NCI-H2107 (cell line): ENCODE measurements at places on chromosomes 2 and 18.
A peak's percentile ranks its signal among the peaks of the same experiment; 100 is the strongest.

GRCh38 chr2:164369366-164369765 lies 251.9 kb downstream of the GRB14 start:
- no peak for DNase-seq

DNA sequence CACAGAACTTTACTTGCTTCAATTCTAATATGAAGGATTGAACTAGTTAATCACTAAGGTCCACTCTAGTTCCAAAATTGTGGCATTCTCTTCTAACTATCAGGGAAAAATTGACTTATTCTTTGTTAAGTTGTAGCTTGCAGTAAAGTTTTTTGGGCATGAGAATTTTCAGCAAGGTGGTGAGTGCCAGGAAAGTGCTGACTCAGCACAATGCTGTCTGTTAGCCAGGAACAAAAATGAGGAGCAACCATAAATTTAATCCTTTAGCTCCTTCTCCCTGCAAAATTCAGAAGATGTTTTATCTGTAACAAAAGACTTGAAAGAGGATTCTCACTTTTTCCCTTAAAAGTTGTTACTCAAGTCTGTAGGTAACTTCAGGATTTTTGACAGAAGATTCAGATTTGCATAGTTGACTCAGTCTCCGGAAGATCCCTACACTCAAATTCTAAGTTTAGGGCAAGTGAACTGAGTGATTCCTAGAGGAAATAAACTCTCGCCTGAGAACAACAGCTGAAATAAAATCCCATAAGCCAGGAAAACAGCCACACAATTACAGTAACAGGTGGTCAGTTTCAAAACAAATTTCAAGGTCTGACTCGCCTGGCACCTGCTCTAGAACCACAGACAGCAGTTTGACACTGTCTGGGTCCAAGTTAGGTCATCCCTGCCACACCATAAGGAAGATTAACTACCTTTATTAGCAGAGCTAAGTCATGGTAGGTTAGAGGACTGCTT lies 20.2 kb upstream of the DARS1 start:
- DNase-seq: no peak

GRCh38 chr2:28227498-28227897 lies 165.2 kb upstream of the FOSL2 start:
- DNase-seq: no peak

- no peak for DNase-seq
Observed at GRCh38 chr2:171319164-171319810, 114.5 kb downstream of the METTL8 start.

DNA sequence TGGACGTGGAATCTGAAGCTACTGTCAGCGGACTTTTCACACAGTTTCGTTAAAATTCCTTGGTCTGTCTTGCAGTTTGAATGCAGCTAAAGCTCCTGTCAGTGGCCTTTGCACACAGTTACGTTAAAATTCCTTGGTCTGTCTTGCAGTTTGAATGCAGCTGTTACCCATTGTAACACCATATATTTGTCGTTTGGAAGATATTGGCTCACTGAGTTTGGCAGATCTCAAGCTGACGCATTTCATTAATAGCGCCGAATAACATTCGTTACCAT lies 1.0 kb downstream of the LIMS1 start:
- no peak for DNase-seq

GRCh38 chr2:114805195-114805594 lies 362.8 kb downstream of the DPP10 start:
- DNase-seq: no peak

DNA sequence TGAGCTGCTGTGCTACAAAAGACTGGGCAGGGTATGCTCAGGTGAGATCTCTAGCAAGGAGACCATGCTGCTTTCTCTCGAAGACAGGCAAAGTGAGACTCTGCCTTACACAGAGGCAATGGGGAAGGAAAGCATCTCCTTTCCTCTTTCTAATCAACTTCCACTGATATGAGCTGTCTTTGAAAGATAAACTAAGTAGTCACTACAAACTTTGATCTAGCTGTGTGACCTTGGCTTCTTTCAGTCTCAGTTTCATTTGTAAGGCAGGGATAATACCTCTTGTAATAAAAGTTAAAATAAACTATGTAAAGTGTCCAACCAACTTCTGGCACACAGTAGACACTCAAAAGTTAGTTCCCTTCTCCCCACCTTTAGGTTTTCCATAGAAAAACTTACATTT lies 7.5 kb downstream of the CCDC93 start:
- no peak for DNase-seq

DNA sequence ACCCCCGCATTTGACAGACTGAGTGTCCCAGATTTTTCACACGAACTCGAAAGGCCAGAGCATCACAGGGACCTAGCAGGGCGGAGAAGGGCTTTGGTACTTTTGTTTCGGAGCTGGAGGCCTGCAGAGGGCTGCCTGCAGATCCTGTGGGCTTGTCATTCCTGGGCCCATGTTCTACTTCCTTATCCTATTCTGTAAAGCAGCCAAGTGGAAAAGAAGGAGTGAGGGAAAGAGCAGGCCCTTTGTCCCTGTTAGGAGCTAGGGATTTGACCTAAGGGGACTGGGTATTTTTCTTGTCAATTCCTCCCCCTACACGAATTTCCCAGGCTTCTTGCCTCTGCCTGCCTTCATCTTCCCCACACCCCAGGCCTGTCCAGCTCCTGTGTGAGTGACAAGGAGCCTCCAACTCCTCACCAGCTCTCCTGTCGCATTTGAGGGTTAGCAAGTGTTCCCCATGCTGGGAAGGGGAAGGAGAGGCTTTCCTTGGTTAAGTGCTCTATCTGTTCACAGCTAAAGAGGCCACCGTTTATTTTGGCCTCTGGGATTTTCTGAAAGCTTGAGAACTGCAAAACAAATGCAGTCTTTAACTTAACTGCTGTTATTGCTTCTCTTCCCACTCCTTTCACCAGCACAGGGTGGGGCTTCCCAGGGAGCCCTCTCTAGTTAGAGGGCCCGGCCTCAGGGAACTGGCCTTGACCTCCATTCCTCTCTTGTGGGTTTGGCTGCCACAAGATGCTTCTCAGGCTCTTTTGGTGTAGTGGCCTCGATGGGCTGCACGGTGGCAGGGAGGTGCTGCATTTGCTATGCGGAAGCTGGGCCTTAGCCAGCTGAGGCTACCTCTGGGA lies 61.2 kb downstream of the SGPP2 start:
- no peak for DNase-seq

DNA sequence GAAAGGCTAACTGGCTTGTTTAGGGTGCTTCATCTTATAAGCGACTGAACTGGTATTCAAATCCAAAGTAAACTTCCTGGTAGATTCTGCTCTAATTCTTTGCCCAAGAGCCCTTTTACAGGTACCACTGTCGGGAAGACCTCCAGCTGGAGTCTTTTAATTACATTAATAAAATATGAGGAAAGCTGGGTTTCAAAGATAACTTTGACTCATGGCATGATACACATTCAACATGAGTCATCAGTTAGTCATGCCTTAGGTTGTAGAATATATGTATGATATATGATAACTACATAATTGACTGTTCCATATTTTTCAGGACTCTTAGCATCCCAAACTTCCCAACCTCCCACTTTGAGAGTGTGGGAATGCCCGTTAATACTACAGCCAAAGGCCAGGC lies 32.3 kb downstream of the ZCCHC2 start:
- no peak for DNase-seq

DNA sequence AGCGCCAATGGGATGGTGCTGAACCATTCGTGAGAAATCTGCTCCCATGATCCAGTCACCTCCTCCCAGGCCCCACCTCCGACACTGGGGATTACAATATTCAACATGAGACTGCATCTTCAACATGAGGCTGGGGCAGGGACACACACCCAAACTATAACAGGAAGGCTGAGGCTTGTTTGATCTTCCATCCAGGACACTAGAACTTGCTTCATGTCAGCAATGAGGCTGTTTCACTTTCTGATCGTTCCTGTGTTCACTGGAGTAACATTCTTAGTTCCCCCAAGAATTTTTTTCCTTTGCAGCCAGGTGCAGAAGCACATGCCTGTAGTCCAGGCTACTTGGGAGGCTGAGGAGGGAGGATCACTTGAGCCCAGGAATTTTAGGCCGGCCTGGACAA lies 30.8 kb upstream of the SOX11 start:
- no peak for DNase-seq

DNA sequence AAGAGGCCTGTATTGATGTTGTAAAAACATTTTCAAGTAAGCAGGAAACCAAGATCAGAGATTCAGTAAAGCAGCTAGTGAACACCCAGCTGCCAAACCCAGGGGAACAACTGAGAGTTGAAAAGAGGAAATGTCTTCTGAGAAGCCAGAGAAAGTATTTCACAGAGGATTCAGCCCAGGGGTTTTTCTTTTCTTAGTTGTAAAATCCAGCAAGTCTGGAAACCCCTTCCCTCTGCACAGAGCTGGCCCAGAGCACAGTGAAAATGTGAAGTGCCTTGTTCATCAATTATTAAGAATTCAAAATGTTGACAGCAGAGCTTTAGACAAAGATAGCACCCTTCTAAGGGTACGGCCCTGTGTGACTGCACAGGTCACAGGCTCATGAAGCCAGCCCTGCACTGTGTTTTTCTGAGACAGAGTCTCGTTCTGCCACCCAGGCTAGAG lies 28.4 kb downstream of the AFF3 start:
- no peak for DNase-seq

- no peak for DNase-seq
Observed at GRCh38 chr2:234029150-234029733, 21.3 kb upstream of the SPP2 start.

- DNase-seq: no peak
Observed at GRCh38 chr2:71604726-71605120, 151.4 kb downstream of the DYSF start.

GRCh38 chr2:111634995-111635538 lies 248.9 kb downstream of the ANAPC1 start:
- no peak for DNase-seq

- peak; percentile 65 for DNase-seq
Observed at GRCh38 chr2:164992818-164993217, 37.5 kb upstream of the SLC38A11 start.

- DNase-seq: no peak
Observed at GRCh38 chr2:181124497-181124896, 144.1 kb downstream of the UBE2E3 start.

DNA sequence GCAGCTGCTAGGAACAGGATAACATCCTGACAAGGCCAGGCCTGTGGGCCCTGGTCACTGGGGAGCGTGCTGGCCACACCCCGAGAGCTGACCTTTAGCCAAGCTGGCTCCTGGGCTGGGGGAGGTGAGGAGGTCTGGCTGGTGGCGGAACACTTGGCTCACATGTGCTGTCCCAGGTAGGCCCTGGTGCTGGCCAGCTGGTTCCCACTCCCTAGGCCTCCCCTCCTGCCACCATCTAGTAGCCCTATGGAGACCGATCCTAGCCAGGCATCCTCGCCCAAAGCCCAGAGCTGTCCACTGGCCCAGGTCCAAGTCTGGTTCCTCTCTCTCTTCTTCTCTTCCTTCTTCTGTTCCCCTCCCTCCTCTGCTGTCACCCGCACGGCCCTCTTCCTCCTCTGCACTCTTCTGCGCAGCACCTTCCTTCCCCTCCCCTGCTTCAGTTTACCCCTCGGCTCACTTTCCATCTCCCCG lies 52.4 kb downstream of the TNS1 start:
- DNase-seq: no peak

- no peak for DNase-seq
Observed at GRCh38 chr2:108586116-108586515, 51.8 kb downstream of the LIMS1 start.

GRCh38 chr2:16066261-16067036 lies 126.1 kb downstream of the MYCN start:
- DNase-seq: no peak

GRCh38 chr2:224111576-224111975 lies 72.5 kb upstream of the SERPINE2 start:
- no peak for DNase-seq

GRCh38 chr18:26741758-26742157 lies 123.7 kb downstream of the AQP4 start:
- no peak for DNase-seq
